Islet precursor cell (in vitro differentiated cells): ENCODE measurements at places on chromosomes 2 and 18.

DNA sequence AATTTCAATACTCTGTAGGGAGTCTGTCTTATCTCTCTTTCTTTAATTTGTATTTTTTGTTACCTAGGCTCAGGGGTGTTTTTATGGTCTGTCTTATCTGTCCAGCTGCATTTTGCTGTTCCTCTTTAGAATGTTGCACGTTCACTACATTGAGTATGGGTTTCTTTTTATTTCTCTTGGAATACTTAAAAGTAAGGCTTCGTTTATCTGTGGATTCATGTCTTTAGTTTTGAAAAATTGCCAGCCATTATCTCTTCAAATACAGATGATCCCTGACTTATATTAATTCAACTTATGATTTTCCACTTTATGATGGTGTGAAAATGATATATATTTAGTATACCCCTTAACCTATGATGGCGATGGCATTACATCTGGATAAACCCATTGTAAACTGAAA, 26.9 kb downstream of the CARF start:
- no peak for DNase-seq

DNA sequence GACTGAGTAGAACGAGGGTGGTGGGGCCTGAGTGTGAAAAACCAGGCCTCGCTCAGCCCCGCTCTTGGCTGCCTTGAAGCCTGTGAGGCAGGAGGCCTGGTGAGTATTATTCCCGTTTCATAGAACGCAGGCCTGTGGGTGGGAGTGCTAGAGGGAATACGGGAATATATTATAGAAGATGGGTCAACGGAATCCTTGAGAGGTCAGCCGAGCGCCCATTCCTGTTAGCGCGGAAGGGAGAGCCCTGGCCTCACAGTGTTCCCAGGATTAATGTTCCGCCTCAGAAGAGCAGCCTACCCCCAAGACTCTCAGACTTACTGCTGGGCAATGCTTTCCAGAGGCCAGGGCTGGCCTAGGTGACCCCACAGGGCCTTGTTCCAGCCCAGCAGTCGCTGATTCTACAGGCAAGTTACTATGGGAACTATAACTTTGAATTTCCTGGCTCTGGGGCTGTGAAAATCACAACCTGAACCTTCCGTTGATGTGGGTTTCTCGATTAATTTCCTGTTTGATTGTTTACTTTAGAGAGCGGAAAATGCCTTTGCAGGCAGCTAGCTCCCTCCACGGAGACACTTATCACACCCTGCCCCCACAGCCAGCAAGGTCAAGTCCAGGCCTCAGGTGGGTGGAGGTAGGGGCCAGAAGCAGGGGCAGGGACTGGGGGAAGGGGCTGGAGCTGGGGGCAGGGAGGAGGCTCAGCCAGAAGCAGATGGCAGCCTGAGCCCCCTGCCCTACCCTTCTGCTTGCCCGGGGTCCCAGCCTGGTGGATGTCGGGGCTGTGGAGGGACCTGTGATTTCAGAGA, 108.3 kb downstream of the SMAD7 start:
- no peak for DNase-seq

DNA sequence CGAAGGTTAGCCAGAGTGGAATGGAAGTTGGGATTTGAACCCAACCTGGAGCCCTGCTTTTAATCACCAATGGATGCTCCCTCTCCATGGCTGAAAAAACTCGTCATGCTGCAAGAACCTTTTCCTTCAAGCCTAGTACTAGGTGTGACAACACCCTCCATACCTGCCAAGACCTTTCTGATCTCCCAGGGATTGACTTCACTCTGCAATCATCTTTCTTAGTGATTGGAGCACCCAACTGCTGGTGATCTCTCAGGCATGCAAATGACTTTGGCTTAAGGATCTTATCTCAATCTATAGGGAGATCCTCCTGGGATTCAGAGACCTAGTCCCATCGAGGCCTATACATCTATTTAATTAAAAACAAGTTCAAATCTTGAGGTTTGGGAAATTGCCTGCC, 23.5 kb upstream of the ITGB6 start:
- DNase-seq = no peak

DNA sequence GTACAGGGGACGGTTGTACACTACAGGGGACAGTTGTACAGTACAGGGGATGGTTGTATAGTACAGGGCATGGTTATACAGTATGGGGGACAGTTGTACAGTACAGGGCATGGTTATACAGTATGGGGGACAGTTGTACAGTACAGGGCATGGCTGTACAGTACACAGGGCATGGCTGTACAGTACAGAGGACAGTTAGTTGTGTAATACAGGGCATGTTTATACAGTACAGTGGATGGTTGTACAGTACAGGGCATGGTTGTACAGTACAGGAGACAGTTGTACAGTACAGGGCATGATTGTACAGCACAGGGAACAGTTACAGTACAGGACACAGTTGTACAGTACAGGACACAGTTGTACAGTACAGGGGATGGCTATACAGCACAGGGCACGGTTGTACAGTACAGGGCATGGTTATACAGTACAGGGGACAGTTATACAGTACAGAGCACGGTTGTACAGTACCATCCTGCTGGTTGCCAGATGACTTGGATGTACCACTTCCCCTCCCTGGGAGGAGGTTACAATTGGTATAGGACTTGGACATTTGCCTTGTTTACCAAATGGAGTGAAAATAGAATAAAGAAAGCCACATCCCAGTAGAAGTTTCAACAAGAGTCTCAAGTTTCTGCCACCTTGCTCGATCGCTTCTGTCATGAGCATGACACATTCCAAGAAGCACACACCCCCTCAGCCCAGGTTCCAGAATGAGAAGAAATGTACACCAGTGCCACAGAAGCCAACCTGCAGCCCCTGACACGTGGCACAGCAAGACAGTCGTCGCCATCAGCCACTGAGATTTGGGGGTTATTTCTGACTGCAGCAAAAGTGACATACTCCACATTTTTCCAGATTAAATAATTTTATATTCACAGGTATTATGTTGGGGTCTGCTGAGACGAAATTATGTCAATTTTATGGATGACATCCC, 16.0 kb downstream of the CYRIA start:
- no peak for DNase-seq

- no peak for DNase-seq
These were observed 296.9 kb downstream of the FBXO15 start for GRCh38 chr18:73850782-73851181.

DNA sequence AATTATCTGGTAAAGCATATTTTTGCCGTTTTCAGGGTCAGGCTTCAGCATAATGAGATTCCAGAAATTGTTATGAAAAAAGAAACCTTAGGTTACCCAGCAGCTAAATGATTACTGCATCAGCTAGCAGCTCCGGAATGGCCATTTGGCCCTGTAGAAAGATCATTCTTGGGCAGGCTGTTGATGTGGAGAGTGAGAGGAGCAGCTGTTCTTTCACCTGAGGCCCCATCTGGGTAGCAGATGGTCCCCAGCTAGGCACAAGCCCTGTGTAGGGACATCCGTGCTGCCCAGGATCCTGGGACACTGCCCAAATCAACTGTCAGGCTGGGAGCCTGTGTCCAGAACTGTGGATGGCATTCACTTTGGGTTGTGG, 61.8 kb downstream of the NEDD4L start:
- no peak for DNase-seq

- DNase-seq = no peak
These were observed 42.7 kb upstream of the TGFA start for GRCh38 chr2:70596293-70596692.

GRCh38 chr2:208006337-208006736, 19.0 kb downstream of the PLEKHM3 start:
- peak; percentile 52 for DNase-seq

GRCh38 chr2:142180820-142181533, 50.2 kb upstream of the LRP1B start:
- DNase-seq = peak; percentile 88

DNA sequence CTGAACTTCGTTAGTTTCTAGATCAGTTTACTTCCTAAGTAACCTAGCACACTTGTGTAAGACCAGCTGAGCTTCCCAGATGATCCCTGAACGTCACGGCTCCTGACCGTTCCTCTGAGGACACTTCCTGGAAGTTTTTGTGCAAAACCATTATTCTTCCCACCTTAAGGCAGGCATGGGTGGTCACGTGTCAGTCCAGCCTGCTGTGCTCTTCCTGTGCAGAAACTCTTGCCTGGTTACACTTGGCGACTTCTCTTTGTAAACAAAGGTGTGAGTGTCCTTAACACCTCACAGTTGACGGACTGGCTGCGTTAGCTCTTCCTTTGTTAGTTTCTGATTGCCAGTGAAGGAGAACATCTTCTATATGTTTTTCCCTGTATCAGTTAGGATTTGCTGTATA, 118.3 kb downstream of the SH3RF3 start:
- DNase-seq = no peak

- peak; percentile 52 for DNase-seq
These were observed 82.8 kb downstream of the TMEM18 start for GRCh38 chr2:594297-594949.

DNA sequence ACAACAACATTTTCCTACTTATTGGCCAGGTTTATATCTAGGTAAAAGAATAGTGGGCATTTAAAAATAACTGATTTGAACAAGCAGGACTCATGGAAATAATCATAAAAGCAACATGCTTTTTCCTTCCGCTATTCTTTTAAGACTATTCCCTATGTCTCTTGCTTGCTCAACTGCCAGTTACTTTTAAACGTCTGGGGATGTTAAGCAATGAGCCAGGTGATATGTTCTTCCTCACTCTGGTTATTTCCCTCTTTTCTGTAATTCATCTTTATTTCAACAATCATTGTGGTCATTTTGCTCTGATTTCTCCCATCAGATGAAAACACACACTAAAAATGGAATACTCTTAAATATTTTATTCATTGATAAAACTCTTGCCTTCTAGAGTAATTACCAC, 33.4 kb upstream of the SLC8A1 start:
- DNase-seq = no peak
